Stimulated activated CD8-positive, alpha-beta memory T cell treated with anti-CD3 and anti-CD28 coated beads, Interleukin-4, amount 100 ng/mL, for 48 hours (primary cell): ENCODE measurements at places on chromosomes 4 and X.

DNA sequence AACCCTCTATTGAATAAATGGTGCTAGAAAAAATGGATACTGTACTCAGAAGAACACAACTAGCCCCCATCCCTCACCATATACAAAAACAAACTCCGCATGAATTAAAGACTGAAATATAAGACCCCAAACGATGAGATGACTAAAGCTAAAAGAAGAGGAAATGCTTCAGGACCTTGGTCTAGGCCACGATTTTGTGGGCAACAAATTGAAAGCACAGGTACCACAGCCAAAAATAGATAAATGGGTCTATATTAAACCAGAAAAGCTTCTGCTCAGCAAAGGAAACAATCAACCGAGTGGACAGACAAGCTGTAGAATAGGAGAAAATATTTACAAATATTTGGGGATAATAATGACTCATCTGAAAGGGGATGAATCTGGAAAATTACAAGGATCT lies 86.4 kb upstream of the DHRSX start:
- DNase-seq = no peak

- peak; percentile 58 for DNase-seq
Measured at GRCh38 chr4:150986085-150986484, 29.0 kb downstream of the LRBA start.

GRCh38 chr4:48269861-48270522 lies 354 bp upstream of the TEC start:
- DNase-seq = peak; percentile 96

DNA sequence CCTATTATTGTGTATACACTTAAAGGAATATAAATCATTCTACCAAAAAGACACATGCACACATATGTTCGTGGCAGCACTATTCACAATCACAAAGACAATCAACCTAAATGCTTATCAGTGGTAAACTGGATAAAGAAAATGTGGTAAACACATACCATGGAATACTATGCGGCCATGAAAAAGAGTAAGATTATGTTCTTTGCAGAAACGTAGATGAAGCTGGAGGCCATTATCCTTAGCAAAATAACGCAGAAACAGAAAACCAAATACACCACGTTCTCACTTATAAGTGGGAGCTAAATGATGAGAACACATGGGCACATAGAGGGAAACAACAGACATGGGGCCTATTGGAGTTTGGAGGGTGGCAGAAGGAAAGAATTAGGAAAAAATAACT lies 593.2 kb downstream of the DMD start:
- DNase-seq = no peak

- no peak for DNase-seq
Measured at GRCh38 chr4:141782205-141782604, 145.8 kb downstream of the IL15 start.

- DNase-seq = no peak
Measured at GRCh38 chr4:158193171-158193749, 17.0 kb upstream of the TMEM144 start.

GRCh38 chr4:1170976-1171310 lies 1.4 kb downstream of the SPON2 start:
- no peak for DNase-seq

GRCh38 chrX:48934581-48935300 lies 15.9 kb upstream of the PIM2 start:
- DNase-seq = peak; percentile 33

- peak; percentile 32 for DNase-seq
Measured at GRCh38 chrX:24395775-24396174, 35.3 kb downstream of the SUPT20HL1 start.

DNA sequence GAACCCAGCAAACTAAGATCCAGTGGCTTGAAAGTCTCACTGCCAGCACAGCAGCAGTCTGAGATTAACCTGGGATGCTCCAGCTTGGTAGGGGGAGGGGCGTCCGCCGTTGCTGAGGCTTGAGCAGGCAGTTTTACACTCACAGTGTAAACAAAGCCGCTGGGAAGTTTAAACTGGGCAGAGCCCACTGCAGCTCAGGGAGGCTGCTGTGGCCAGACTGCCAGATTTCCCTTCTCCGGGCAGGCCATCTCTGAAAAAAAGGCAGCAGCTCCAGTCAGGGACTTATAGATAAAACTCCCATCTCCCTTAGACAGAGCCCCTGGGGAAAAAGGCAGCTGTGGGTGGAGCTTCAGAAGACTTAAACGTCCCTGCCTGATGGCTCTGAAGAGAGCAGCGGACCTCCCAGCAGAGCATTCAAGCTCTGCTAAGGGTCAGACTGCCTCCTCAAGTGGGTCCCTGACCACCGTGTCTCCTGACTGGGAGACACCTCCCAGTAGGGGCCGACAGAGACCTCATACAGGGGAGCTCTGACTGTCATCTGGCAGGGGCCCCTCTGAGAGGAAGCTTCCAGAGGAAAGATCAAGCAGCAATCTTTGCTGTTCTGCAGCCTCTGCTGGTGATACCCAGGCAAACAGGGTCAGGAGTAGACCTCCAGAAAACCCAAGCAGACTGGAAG lies 45.1 kb upstream of the CDX4 start:
- no peak for DNase-seq

DNA sequence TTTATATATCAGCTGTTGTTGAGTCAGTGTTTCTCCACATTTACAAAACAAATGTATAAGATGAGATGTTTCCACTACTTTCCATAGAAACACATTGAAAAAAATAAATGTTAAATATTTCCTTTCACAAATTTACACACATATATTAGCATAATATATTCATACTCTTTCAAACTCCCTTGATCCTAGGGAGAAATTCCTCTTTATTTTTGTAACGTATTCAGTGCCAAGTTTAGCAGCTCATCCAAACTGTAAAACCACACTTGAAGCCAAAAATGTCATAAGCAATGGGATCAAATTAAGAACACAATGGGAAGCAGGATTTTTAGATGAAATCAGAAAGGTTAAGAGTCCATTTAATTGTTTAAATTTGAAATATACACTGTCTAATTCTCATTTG lies 381.1 kb upstream of the MAD2L1 start:
- DNase-seq = no peak

DNA sequence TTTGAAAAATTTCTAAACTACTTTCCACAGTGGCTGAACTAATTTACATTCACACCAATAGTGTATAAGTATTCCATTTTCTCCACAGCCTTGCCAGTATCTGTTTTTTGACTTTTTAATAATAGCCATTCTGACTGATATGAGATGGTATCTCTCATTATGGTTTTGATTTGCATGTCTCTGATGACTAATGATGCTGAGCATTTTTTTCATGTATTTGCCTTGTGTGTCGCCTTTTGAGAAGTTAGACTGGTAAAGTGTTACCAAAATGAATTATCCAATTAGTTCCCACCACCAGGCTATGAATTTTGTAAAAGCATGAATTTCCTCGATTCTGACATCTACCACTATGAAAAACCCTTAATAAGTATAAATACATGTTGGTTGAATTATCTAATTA lies 242.2 kb upstream of the GK2 start:
- DNase-seq = no peak

GRCh38 chrX:152968193-152968592 lies 25.7 kb downstream of the PNMA5 start:
- no peak for DNase-seq

GRCh38 chr4:173647902-173648301 lies 117.9 kb upstream of the HAND2 start:
- no peak for DNase-seq

GRCh38 chr4:47696823-47697222 lies 141.0 kb downstream of the CORIN start:
- no peak for DNase-seq

DNA sequence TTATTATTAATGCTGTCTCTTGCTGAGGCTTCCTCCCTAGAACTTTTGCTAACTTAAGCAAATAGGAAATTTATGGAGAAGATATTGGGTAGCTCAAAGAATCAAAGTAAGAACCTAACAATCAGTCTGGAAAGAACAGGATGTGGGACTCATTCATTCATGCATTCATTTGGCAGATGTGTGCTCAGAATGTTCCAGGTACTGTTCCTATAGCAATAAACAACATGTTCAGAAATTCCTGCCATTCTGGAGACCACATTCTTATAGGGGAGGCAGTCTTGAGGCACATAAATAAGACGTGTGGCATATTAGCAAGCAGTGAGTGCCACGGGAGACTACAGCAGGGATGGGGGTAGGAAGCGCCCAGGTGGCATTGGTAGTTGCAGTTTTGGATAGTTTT lies 5.0 kb downstream of the GRK4 start:
- DNase-seq = no peak

GRCh38 chrX:153494061-153494460 lies 719 bp upstream of the BGN start:
- DNase-seq = no peak

DNA sequence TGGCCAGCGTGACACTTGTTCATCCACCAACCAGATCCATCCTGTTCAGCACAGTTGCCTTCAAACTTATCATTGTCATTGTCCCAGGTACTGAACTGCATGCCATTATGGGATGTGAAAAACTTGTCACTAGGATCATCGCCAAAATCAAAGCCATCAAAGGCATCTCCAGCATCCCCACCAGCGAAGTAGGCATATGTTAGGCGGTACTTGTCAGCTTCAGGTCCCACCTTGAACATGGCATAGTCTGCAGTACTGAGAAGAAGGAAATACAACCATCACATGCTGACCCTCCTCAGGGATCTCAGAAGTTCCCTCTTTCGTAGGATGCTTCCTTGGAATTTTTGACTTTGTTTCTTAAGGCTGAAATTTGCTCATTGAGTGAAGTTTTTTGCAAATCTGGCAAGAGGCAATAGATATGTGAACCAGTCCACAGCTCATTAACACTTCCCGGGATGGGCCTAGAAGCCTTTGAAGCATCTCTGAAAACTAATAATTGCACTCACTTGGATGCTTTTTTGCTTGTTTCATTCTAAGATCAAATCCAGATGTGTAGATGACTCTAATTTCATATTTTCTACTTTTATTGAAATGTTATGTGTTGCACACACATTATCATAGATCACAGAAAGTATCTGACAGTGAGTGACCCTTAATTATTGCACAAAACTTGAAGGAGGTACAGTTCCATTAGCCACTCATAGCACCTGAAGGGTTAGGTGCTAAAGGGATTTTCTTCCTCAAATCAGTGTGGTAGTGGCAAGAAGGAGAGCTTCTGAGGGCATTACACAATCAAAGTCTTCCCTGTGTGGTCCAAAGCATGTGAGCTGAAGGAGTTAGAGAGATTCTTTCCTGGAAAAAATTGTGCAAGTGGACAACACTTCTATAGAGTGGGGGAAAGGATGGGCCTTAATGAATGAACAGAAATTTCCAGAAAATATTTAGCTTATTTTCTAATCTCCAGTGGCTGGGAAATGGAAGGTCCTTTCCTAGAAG lies 5.4 kb downstream of the FGG start:
- no peak for DNase-seq

DNA sequence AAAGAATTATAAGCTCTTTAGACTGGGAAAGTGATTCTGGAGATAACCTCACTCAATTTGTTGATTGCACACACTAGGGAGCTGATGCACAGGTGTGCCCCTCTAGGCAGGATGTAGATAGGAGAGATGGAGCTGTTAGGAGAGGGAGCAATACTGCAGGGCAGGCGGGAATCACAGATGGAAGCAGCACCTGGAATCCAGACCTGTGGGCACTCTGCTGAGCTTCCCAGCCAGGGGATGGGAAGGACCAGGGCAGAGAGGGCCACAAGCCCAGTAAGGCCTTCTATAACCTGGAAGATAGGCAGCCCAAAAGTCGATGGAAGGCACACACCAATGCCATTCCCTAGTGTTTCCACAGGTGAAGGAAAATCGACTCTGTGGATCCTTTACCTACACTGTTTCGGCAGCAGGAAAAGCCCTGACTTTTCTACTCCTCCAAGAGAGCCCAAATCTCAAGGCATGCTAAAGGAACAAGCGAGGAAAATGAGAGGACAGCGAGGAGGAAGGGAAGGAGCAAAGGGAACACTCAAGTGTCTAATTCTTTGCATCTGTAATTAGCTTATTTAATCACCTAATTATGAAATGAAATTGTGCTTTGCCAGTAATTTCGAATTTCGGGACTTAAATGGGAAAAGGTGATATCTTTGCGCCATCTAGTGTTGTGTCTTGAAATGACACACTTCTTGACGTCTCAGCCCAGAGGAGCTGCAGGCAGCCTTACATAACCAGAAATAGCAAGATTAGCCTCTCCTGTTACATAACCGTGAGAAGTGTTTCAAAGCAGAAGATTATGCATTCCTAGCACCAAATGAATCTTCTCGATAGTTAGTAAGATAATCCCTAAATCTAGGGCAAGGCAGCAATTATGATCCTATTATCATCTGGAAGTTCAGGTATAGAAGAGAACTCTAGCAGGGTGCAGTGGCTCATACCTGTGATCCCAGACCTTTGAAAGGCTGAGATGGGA lies 31.0 kb upstream of the TLR3 start:
- DNase-seq = no peak

- peak; percentile 58 for DNase-seq
Measured at GRCh38 chr4:159103384-159103990, 608 bp downstream of the RAPGEF2 start.

- DNase-seq = no peak
Measured at GRCh38 chr4:87910795-87911194, 64.7 kb upstream of the SPP1 start.

DNA sequence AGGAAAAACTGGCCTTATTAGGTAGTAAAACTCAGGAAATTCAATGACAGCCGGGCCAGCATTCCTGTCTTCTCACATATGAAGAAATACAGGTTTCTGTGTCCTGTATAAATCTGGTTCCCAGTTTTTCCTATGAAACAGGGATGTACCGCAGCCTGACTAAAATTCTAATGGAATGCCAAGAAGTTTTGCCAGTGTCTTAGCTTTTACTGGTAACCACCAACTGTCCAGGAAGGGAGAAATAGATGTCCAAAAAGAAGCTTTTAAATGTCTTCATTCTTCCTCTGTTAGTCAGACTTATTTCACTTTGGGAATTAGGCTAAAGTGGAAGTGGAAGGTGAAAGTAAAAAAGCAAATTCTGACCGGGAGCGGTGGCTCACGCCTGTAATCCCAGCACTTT lies 108.0 kb upstream of the TBL1X start:
- no peak for DNase-seq

DNA sequence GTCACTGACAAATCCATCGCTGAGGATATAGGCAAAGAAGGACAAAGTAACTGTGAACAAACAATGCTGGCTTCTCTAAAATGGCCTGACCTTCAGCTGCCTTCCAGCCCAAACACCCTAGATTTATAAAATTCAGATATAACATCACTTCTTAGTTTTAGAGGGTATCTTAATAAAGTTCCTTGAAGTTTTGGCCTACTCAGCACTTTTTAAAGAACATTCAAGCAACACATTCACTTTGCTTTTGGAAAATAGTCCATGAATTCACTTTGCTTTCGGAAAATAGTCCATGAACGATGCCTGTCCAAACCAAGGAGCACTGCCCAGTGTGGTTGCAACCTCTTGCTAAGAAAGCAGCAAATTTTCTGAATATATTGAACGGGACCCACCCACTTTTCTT lies 55.0 kb upstream of the TFDP3 start:
- DNase-seq = no peak

DNA sequence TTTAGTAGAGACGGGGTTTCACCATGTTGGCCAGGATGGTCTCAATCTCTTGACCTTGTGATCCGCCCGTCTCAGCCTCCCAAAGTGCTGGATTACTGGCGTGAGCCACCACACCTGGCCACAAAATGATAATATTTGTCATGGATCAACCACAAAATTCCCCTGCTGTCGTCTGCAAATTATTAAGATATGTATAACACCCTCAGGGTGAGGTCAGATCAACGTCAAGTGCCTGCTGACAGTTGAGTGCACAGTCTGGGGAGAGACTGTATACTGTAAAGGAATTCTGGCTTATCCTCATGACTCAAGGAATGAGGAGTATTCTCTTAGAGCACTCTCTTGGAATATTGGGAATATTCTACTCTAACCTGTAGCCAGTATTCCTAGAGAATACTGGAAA lies 11.2 kb downstream of the EPGN start:
- DNase-seq = no peak
